MCF 10A (cell line): ENCODE measurements at places on chromosomes 11 and 22. TPM values are rescaled to one million over a fixed set of nuclear protein-coding genes. Genes with fewer than 3 reads are reported as not detected.

- DNase-seq = peak; percentile 95
- peaks cover 20% of the 10 kb centered on the region for H3K27me3 ChIP-seq
- H3K36me3 ChIP-seq = no peaks in the 10 kb centered on the region
- peaks cover 23% of the 10 kb centered on the region for H3K4me1 ChIP-seq
These were observed 10.9 kb downstream of the ROBO3 start for GRCh38 chr11:124875943-124876817.

DNA sequence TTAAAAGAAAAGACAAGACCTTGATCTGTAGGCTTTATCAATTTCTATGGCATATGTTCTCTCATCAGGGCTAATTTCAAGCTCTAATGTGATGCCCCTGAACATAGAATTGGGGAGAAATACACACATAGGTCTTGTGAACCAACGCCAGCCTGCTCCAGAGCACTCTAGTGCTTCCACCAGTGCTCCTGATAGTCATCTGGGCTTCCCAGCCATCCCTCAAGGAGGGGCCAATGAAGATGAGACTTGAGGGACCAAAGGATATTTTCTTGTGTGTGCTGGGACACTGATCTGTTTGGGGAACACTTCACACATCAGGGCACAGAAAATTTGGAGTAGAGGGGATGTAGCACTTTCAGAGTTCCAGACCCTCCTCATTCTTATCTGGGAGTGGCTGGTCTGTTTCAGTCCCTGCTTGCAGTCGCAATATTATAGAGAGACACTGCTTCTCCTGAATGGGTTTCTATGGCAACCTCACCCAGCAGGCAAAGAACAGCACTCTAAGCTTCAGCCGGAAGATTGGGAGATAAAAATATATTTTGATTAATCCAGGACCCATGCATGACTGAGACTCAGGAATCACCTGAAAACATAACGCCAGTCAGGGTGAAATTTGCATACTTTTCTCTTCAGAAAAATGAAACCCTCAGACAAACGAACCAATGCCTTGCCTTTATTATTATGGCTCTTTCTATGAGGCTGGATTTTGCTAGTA, 28.4 kb upstream of the SCN3B start:
- DNase-seq = no peak
- no peak overlapping the region for H3K4me3 ChIP-seq
- H3K4me1 ChIP-seq = peaks cover 17% of the 10 kb centered on the region
- no peak overlapping the region for H3K27ac ChIP-seq
- H3K27me3 ChIP-seq = no peaks in the 10 kb centered on the region

DNA sequence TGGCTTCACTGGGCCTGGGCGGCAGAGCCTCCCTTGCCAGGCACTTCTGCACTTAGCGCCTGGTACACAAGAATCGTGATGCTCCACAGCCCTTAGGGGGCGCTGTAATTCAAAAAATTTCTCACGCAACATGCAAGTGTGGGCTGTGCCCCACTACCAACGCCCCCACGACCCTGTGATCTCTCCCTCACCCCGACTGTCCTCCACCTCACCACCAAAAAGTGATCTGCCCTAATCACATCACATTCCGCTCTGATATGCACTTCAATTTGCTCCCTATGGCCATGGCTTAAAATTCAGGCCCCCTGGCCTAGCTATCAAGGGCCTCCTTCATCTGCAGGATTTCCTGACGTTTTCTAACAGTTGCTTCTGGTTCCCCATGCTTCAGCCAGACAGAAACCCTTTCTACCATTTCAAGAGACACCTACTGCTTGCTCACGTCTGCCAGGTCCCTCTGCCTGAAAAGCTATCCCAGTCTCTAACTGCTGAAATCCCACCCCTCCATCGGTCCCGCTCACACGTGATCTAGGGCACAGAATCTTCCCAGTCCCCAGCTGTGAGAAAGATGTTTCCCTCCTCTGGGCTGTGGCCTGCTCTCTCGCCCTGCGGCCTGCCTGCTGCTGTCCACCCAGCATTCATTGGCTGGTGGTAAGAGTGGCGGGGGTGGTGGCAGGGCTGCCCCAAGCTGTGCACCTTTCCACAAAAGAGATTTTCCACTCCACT, 27.9 kb upstream of the LRRC32 start:
- peaks cover 1% of the 10 kb centered on the region for H3K27me3 ChIP-seq
- no peak overlapping the region for H3K4me3 ChIP-seq
- no peak overlapping the region for H3K27ac ChIP-seq
- no peak for DNase-seq
- no peaks in the 10 kb centered on the region for H3K36me3 ChIP-seq
- peaks cover 16% of the 10 kb centered on the region for H3K4me1 ChIP-seq

RASL10A gene
- total RNA-seq = 0.52 and 0.82 TPM in 2 replicates
